ENCODE measurements at places on chromosomes 7 and 10.

GRCh38 chr10:79560160-79560709 lies at the start of gene SFTPA2:
SFTPA2 (minus strand) TSS chr10:79560407; CDS start chr10:79559483, 924 bp downstream.
- peaks cover 9% of the 10 kb centered on the region for H3K4me1 ChIP-seq
- no peak within 1 kb of the TSS for H3K27ac ChIP-seq
- no peak for DNase-seq

- no peaks in the 10 kb centered on the region for H3K36me3 ChIP-seq
- no peaks in the 10 kb centered on the region for H3K4me1 ChIP-seq
- no peaks in the 10 kb centered on the region for H3K27me3 ChIP-seq
- no peak for DNase-seq
- no peak overlapping the region for H3K27ac ChIP-seq
These were observed 60.2 kb downstream of the CCDC71L start for GRCh38 chr7:106600569-106601373.

GRCh38 chr7:137870684-137871083 lies 23.9 kb upstream of the DGKI start:
- H3K4me1 ChIP-seq: no peaks in the 10 kb centered on the region
- H3K27me3 ChIP-seq: no peaks in the 10 kb centered on the region
- peaks cover 25% of the 10 kb centered on the region for H3K36me3 ChIP-seq
- no peak overlapping the region for H3K27ac ChIP-seq

DNA sequence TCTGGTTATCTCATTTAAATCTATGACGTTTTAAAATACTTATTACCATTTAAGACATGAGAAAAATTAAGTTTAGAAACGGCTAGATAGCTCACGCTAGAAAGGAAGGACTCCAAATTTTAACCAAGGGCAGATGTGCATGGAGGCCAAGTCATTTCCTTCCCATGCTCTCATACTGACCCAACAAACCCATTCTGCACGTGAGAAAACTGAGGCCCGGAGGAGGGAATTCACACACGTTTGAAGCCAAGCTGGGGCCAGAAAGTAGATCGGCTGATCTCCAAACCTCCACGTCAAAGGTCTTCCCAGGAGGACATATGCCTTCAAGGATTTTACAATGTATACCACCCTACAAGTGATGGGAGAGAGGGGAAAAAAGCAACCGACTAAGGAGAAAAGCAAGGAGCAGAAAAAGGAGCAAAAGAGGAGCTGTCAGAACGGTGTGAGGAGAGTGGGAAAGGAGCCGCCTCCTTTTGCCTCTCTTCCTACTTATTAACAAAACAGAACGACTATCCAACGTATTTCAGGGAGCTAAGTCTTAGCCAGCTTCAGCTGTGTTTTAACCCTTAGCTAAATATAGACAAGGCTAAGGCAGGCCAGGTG lies 645 bp upstream of the SIRT1 start:
- H3K27me3 ChIP-seq: no peaks in the 10 kb centered on the region
- DNase-seq: no peak
- peak overlapping the region; percentile 75 for H3K27ac ChIP-seq

DNA sequence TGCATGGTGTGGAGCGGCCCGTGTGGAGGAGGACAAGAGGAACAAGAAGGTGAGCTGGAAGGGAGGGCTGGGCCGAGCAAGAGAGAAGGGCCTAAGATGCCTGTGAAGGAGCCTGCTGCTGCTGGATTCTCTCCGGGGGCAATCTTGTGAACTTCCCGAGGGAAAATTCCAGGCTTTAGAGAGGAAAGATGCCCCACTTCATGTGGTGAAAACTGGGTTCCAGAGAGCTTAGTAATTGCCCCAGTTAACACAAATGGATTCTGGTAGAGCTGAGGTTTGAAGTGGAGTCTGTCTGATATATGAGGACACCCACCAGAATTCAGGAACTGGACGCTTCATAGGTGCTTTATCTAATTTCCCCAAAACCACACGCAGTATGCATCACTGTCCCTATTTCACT lies 114.1 kb upstream of the ZMIZ1 start:
- no peak for DNase-seq
- no peak overlapping the region for H3K27ac ChIP-seq
- no peaks in the 10 kb centered on the region for H3K27me3 ChIP-seq

DNA sequence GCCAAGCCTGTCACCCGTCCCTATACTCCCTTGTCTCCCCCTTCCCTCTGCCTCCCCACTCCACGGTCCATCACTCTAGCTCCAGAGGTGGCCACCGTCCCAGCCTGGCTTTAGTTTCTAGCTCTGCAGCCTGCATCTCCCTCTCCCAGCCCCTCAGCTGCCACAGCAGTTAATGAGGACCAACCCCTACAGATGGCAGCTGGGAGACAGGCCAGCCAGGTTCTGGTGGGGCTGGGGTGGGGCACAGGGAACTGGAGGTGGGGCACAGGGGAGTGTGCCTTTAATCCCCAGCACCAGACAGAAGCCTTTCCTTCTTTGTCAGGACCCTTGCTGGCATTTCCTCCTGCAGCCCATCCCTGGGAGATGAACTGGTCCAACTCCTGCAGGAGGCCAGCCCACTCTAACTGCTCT lies 21.1 kb downstream of the UNC5B start:
- peaks cover 45% of the 10 kb centered on the region for H3K27me3 ChIP-seq
- H3K27ac ChIP-seq: no peak overlapping the region
- H3K4me3 ChIP-seq: no peak overlapping the region
- no peaks in the 10 kb centered on the region for H3K4me1 ChIP-seq

- H3K36me3 ChIP-seq: no peaks in the 10 kb centered on the region
- H3K27ac ChIP-seq: no peak overlapping the region
- no peaks in the 10 kb centered on the region for H3K27me3 ChIP-seq
- H3K4me1 ChIP-seq: peaks cover 9% of the 10 kb centered on the region
- DNase-seq: no peak
These were observed 132.2 kb downstream of the BBS9 start for GRCh38 chr7:33261585-33261984.

DNA sequence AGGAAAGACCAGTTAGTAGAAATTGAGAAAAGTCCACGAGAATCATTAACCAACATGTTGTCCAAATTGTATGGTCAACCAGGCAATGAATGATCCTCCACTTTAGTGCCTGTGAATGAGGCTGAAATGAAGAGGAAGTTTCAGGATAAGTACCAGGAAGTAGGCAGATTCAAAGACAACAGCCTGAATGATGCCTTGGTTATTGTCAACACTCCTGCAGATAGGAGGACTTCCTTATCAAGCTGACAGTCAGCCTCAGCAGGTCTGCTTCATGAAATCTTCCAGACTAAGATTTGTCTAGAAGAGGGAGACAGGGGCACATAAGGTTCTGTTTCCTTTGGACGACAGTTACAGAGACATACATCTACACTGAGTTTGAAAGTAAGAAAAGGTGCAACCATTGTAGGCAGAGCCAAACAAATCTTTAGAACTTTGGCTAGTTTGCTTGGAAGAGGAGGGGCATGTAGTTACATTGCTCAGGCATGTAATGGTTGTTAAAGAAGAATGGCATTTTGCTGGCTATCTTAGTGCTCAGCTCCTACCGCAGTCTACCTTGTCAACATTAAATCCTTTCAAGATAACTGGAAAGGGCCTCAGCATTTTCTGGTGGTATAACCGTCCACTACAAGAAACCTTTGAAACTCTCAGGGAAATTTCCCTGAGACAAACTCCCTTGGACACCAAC lies 81.4 kb downstream of the ABI1 start:
- no peak for DNase-seq
- H3K4me3 ChIP-seq: no peak overlapping the region
- no peaks in the 10 kb centered on the region for H3K27me3 ChIP-seq

GRCh38 chr7:49400891-49401550 lies 372.4 kb upstream of the VWC2 start:
- no peak overlapping the region for H3K4me3 ChIP-seq
- no peaks in the 10 kb centered on the region for H3K4me1 ChIP-seq
- no peaks in the 10 kb centered on the region for H3K36me3 ChIP-seq
- no peak overlapping the region for H3K27ac ChIP-seq
- H3K27me3 ChIP-seq: no peaks in the 10 kb centered on the region
- DNase-seq: no peak

DNA sequence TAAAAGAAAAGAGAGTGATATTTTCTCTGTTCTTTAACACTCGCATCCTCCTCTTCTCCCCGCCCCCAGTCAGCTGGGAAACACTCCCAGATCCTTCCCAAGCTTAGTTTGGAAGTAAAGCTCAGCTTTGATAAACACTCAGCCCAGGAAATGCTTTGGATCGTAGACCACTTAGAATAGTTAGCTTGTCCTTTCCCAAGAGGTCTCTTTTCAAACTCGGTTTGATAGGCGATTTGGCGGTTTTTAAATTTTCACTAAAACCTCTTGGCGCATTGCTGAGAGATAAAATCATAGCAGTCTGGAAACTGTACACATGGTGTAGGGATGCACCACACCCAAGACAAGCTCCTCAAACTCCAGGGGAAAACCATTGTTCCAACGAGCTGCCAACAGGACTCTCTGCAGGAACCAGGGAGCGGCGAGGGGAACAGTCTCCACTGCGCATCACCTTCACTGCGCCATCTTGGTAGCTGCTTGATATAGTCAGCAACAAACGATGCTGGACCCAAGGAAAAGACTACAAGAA lies 22.3 kb downstream of the SMURF1 start:
- H3K27ac ChIP-seq: no peak overlapping the region
- H3K4me3 ChIP-seq: no peak overlapping the region
- no peak for DNase-seq
- no peaks in the 10 kb centered on the region for H3K27me3 ChIP-seq
- H3K36me3 ChIP-seq: no peaks in the 10 kb centered on the region

DNA sequence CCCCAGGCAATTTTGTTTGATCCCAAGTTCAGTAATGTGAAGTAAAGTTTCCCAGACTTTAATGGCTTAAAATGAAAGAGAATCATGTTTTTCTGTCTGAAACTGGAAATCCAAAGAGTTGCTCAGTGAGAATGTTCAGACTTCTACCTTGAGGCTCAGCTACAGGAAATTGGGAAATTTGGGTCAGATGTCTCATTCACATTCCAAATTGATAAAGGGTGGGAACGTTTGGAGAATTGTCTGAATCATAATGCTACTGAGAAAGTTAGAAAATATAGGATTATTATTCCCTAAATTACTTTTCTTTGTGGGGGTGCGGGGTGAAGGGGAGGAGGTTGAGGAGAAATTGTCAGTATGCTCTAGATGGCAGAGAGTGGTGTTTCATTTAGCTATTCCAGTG lies 773.9 kb downstream of the LRMDA start:
- no peaks in the 10 kb centered on the region for H3K27me3 ChIP-seq
- DNase-seq: no peak
- no peak overlapping the region for H3K27ac ChIP-seq
- H3K4me3 ChIP-seq: no peak overlapping the region

DNA sequence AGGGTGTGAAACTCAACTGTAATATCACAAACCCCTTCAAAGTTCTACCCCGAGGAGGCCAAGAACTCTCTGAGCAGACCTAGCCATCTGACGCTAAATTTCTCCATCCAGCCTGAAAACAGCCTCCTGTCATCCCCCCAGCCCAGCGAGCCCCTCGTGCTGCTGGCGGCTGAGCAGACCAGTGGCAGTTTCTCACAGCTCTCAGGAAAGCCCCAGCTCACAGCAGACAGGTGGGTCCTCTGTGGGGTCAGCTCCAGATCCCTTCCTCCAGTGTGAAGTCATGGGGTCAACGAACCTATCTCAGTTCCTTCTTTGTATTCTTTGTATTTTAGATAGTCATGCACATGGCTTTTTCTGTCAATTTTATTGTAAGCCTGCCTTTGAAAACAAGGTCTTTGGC lies 7.8 kb downstream of the GARIN1A start:
- H3K27ac ChIP-seq: no peak overlapping the region
- H3K36me3 ChIP-seq: no peaks in the 10 kb centered on the region
- no peaks in the 10 kb centered on the region for H3K4me1 ChIP-seq
- no peak overlapping the region for H3K4me3 ChIP-seq
- H3K27me3 ChIP-seq: no peaks in the 10 kb centered on the region
